ENCODE measurements at places on chromosomes 7 and 10.

- DNase-seq, result no peak
Measured at GRCh38 chr10:62116896-62117295, 151.7 kb downstream of the RTKN2 start.

DNA sequence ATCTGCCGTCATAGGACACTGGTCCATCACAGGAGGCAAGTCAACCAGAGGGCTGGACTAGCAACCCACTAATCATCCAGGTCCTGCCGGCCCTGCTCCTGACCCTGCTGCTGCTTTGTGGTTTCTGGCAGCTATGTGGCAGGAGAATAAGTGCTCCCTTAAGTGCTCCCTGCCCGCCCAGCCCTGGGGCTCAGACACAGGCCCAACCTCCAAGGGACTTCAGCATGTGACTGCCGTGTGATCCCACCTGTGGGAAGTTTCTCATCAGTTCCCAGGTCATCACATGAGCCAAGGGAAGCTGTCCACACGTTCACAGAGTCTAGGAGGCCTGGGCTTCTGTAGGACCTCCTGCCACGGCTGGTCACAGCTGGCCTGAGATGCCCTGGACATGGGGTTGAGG, 34.2 kb upstream of the ZNF488 start:
- DNase-seq, result no peak

GRCh38 chr10:123769647-123770046, 103.5 kb downstream of the GPR26 start:
- DNase-seq, result no peak

DNA sequence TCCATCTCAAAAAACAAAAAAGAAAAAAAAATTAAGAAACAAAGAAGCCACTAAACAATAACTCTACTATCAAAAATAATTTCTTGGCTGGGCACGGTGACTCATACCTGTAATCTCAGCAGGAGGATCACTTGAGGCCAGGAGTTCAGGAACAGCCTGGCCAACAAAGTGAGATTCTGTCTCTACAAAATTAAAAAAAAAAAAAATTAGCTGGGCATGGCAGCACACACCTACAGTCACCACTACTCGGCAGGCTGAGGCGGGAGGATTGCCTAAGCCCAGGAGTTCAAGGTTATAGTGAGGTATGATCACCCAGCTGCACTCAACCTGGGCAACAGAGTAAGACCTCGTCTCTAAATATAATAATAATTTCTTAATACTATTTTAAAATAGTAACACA, 69.0 kb downstream of the PARD3 start:
- DNase-seq, result no peak

DNA sequence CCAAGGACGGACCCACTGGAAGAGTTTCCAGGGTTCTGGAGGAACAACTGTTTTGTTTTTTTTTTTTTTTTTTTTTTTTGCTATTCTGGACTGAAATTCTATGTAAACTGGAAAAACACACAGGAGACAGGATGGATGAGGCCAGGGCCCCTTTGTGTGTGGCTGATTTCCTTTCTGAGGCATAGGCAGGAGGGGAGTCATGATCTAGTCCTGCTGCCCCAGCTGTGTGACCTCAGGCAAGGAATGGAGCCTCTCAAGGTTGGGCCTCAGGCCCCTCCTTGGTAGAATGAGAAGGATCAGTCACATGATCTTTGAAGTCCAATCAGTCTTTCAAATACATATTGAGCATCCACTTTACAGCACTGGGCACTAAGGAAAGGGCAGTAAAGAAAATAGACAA, 87.6 kb downstream of the SH3PXD2A start:
- DNase-seq, result no peak

- no peak for DNase-seq
Measured at GRCh38 chr10:28652703-28653102, 24.6 kb upstream of the BAMBI start.

- no peak for DNase-seq
Measured at GRCh38 chr7:81183326-81183725, 264.5 kb upstream of the SEMA3C start.

GRCh38 chr7:143280566-143280965, 4.2 kb upstream of the TMEM139 start:
- no peak for DNase-seq

- DNase-seq, result no peak
Measured at GRCh38 chr7:82362129-82362706, 81.4 kb downstream of the CACNA2D1 start.

GRCh38 chr10:63553473-63553872, 32.3 kb downstream of the REEP3 start:
- no peak for DNase-seq

DNA sequence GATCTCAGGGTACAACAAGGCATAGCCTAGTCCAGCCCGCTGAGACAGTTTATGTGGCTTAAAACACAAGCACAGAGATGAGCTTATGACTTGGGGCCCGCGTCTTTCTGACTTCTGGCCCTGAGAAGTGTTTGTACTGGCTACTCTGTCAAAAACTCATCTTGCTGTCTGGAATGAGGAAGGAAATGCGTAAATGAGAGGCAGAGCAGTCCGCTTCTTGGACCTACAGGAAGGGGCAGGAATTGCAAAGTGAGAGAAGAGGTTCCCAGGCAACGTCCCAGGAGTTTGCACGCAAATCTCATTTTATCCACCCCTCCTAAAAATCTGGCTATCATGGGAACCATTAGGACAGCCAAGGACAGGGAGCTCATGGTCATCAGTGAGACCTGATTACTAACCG, 5.5 kb downstream of the ANXA11 start:
- DNase-seq, result no peak

GRCh38 chr10:46293832-46294640, 7.2 kb downstream of the ANTXRL start:
- DNase-seq, result no peak

DNA sequence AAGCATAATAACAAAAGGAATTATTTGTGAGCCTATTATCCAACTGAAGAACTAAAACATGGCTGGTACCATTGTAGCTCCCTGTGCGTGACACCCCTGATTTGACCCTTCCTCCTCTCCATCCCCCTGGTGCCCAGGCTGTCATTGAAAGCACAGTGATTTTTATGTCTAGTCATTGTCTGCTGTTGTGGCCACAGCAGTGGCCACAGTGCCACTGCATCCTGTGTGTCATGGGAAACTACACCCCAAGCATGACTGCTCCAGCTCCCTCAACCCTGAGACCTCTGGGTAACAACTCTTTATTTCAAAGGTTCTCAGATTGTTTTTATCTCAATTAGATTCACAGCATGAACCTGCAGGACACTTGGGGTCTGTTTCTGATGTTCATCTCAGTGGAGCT, 52.0 kb downstream of the ERLIN1 start:
- DNase-seq, result no peak

DNA sequence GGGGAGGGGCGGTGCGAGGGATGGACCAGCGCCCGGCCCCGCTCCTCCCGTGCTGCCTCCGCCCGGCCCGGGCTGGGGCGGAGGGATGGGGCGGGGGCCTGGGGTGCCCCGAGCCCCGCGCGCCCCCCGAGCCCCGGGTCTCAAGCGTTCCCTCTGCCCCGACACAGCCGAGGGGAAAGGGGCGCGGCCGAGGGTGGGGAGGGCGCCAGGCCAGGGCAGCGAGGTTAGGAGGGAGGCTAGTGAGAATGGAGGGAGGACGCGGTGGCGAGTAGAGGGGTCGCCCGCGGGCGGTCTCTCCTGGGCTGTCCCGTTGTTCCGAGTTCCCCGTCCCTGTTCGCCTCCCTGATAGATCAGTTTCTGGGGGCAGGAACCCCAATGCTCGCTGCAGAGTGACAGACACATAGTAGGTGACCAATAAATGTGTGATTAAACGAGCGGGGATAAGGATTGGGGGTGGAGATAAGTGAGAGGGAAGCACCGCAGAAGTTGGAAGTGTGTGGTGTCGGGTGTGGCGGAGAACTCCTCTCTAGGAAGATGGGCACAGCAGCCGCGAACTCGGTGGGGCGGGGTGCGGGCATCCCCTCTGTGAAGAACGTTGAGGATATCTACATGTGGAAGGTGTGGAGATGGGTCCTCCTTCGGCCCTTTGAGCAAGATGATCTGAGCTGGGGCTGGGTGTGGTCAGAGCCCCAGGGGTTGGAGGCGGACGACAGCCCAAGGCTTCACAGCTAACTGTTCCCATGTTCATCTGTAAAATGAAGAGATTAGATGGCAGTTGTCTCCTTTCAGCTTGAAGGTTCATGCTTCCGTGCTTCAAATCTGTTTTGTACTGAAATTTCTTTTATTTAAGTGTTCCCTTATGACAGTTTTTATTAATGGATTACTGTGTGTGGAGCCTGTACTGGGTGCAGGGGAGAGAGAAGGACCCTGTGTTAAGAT, 580 bp downstream of the ZNF775 start:
- DNase-seq, result no peak

DNA sequence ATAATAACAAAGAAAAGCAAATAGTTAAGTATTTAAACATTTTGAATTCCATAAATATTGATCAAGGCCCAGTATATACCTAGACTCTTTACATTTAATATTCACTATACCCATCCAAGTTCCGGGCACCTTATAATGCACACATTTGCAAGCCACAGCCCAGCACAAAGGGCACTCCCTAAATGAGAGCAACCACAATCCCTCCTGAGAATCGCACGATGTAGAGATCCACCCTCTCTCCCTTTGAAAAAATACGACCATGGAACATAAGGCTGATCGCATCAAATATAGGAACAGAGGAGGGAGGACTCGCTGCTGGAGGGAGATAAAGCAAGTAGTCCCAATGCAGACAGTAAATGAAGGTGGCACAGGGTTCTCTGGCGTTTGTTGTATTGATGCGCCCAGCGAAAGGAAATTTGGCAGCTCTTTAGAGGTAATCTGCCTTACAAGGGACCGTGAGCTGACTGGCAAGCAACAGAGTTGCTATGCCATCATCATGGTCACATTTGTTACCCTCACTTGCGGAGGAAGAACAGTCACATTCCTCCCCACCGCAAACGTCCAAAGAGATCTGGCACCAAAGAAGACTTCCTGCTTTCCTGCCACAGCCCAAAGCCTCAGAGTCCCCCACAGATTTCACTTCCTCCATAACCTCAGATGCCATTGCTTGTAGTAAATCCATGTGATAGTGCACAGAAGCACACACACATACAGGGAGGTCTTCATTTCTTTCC, 16.1 kb upstream of the TAS2R40 start:
- DNase-seq, result no peak

DNA sequence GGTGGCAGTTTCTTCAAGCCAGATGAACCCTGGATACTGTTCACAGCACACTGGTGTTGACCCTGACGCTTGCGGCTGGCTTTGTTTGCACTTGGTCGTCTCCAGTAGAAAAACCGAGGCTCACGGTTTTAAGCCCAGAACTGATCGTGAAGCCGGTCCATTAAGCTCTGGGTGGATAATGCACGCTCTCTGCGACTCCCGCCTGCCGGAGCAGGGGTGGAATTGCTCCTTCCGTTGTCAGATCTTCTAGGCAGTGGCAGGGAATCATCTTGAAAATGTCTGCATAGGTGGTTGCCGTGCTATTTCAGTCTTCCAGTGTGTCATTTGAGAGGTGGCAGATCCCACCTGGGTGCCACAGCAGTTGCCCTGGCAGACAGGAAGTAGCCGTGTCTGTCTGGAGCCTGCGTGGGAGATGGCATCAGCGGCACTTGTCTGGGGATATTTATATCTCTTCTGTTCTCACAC, 35.9 kb upstream of the AP5Z1 start:
- DNase-seq, result peak; percentile 52

DNA sequence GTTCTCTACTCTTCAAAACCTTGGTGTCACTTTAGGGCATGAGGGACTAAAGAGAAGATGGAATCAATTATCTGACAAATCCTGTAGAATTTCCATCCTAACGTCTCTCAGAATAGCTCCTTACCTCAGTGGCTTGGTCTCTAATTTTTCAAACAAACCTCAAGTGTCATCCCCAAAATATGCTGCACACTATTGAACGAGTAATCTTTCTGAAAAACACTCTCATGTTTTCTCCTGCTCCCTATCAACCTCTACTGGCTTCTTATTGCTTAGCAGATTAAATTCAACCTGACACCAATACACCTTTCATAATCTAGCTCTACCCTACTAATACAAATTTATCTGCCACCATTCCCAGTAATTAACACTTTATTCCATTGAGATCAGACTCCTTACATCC, 8.5 kb downstream of the CNOT4 start:
- DNase-seq, result no peak

DNA sequence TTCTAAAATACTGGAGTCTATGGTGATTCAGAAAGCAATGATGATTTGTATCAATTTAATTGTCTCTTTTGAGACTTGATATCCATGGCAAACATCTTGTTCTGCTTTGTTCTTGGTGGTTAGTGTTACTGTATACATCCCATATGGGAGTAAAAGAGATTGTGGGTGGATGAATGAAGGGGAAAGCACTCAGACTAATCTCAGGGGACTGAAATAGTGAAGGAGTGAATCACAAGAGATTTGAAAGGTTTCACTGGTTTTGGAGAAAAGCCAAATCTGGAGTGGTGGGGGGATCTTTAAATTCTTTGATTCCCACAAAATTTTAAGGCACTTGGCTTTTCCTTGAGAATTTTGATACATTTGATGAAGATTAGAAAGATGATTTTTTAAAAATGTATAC, 369.4 kb downstream of the INHBA start:
- no peak for DNase-seq

DNA sequence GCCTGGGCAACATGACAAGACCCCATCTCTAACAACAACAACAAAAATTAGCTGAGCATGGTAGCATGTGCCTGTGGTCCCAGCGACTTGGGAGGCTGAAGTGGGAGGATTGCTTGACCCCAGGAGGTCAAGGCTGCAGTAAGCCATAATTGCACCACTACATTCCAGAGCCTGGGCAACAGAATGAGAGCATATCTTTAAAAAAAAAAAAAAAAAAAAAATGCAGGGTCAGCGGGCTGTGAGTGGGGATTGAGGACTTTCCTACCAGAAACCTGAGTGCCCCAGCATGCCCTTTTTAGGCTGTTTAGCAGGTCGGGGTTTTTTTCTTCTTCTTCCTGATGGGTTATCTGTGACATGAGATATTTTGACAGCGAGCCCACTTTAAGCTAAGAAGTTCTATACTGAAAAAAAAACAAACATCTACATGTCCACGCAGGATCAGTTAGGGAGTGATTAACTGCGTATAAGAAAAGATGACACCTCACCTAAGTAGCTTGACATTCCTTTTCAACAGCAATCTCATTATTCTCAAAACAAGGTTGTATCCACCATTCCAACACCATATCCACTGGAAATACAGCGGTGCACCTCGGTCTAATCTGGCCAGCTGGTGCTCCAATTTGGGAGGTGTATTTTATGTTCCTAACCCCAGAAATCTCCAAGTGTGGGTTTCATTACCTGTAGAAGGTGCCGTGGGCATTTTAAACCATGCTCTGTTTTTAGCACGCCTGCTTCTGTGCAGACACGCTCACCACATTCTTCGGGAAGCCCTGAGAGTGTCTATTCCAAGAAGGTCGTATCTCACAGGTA, 13.8 kb upstream of the RFC2 start:
- DNase-seq, result no peak

DNA sequence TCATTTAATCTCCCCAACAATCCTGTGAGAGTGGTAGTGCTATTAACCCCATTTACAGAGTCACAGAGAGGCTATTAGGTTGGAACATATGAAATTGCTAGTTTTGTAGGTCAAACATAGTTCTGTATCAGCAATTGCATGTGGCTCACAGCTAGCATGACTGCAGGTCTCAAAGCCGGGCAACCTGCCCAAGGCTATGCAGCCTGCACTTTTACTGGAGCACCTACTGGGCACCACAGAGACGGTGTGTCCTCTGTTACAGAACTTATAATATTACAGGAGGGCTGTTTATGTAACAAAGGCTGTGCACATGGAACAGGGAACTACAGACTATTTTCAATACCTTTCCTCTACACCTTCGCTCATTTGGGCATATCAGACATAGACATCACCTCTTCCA, 355.8 kb downstream of the RPS24 start:
- DNase-seq, result no peak

Measured in activated CD4-positive, alpha-beta T cell treated with anti-CD3 and anti-CD28 coated beads for 4 hours (primary cell).